GM12864 (cell line): ENCODE measurements at places on chromosomes 5 and 9.

DNA sequence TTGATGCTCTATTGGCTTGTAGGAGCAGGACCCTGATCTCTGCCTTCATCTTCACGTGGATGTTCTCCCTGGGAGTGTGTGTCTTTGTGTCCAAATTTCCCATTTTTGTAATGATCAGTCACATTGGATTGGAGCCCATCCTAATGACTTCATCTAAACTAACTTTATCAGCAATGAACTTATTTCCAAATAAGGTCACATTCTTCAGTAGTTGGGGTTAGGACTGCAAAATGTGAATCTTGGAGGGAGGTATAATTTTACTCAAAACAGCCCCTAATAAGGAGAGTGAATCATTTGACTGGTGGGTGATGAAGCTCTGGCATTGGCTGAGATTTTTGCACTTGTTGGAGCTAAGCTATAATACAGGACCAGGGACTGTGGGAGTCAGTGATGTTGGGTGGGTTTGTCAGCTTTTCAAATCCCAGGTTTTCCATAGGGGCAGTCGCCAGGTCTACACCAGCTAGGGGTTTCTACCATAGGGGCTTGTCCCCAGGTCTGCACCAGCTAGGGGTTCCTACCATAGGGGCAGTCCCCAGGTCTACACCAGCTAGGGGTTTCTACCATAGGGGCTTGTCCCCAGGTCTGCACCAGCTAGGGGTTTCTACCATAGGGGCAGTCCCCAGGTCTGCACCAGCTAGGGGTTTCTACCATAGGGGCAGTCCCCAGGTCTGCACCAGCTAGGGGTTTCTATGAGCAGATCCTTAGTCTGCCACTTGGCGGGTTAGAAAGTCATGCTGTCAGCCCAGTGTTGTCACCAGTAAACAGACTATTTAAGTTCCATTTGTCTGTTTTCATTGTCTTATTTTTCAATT lies 382.6 kb upstream of the DAP start:
- peak; percentile 1 for DNase-seq

- DNase-seq: no peak
Measured at GRCh38 chr9:3795556-3795955, 269.8 kb upstream of the RFX3 start.

- DNase-seq: no peak
Measured at GRCh38 chr9:27043176-27043575, 37.7 kb upstream of the LRRC19 start.

DNA sequence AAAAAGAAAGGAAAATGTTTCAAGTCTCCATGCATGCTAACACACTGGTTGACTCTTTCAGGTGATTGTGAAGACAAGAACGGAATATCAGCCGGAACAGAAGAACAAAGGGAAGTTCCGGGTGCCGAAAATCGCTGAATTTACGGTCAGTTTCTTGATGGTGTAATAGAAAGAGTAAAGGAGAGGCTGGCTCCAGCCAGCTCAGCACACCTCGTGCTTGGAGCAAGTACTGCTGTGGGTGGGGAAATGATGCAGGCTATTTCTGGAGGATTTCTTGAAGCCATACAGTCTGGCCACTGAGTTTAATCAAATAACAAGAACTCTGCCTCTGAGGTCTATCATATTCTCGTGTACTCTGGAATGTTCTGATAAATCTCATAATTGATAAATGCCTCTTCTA lies 18.7 kb downstream of the NSG2 start:
- no peak for DNase-seq

GRCh38 chr9:75027187-75028107 lies 646 bp downstream of the CARNMT1 start:
- DNase-seq: peak; percentile 13

DNA sequence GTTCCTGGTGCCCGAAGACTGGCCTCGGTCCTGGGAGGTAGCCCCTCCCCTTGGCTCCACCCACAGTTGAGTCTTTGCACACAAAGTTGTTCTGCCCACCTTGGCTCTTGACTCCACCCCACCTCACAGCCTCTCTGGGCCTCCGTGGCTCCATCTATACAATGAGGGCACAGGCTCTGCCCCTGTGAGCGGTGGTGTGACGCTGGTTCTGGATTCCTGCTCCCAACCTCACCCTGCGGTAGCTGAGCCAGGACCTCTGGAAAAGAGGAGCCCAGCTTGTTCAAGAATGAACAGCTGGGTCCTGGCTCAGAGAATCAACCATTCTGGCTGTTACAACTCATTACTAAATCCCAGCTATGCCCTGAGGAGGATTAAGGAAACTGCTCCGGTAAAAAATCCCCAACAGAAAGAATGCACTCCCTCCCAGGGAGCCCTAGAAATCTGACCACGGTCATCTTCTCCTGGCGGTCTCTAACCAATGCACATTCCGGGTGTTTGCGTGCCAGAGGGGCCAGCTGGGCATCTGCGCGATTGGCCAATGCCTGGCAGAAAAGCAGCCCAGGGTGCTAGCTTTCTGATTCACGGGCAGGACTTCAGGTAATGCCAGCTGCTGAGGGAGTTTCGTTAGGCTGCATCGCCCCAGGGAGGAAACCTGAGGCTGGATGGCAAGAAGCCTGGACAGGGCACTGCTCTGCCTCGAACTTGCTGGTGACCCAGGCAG lies 9.9 kb upstream of the GRHPR start:
- DNase-seq: no peak

DNA sequence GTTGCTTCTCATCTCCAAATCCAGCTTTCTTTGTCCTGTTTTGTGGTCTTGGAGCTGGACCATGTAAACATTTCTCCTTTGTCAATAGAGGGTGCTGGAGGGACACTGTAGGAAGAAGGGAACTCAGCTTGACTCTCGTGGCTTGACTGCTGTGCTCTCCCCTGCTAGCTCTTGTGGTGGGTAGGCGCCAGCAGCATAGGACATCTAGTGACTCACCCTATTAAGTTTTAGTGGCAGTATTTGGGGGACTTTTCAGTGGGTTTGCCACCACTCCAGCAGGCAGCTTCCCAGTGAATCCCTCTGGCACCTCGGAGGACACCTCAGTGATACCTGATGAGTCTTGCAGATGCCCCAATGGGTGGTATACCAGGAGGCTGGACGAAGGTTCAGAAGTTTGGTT lies 97.8 kb downstream of the TSSK1B start:
- DNase-seq: no peak

GRCh38 chr5:173689171-173689736 lies 72.8 kb upstream of the BOD1 start:
- no peak for DNase-seq

- no peak for DNase-seq
Measured at GRCh38 chr5:143767162-143767561, 44.8 kb upstream of the HMHB1 start.

DNA sequence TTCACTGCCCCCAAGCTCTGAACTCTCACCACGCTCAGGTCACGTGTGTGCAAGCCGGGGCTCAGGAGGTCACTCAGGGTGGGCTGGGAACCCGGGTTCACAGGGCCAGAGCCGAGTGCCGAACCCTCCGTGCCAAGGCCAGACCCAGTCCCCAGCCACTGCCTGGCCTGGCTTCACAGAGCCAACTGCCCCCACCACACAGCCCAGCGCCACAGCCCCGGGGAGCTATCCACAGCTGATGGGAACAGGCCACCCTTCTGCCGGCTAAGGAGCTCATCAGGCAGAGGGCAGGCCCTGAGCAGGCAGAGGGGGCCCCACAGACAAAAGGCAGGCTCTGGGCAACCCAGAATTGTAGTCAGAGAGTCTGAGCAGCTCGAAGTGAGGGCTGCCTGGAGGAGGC lies 117.0 kb downstream of the VAV2 start:
- DNase-seq: no peak

DNA sequence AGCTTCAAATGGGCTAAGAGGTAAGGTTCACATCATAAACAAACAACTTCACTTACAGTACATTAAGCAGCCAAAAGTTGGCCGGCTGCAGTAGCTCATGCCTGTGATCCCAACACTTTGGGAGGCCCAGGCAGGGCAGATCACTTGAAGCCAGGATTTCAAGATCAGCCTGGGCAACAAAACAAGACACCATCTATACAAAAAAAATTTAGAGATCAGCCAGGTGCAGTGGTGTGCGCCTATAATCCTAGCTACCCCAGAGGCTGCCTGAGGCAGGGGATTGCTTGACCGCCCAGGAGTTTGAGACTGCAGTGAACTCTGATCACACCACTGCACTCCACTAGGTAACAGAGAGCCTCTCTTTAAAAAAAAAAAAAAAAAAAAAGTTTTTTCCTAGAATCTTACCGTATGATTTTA lies 16.9 kb downstream of the UBTD2 start:
- DNase-seq: no peak

GRCh38 chr5:131378721-131379541 lies 115.1 kb downstream of the CDC42SE2 start:
- no peak for DNase-seq

DNA sequence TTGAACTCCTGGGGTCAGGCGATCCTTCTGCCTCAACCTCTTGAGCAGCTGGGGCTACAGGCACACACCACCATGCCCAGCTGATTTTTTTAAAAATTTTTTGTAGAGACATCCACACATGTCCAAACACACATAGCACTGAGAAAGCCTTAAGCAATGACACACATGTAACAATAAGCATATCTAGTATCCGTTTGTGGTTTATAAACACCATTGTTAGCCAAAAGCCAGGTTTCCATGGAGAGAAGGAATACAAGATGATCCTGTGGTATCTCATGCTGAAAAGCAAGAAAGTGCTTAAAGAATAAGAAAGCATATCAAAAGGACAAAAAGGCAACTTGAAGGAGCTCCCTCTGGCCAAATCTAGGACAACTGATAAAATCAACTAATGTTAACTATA lies 29.7 kb upstream of the SLC1A3 start:
- DNase-seq: no peak

- DNase-seq: no peak
Measured at GRCh38 chr9:74501570-74501969, 4.4 kb downstream of the RORB start.

GRCh38 chr5:139178935-139179334 lies 19.2 kb downstream of the SIL1 start:
- DNase-seq: no peak

DNA sequence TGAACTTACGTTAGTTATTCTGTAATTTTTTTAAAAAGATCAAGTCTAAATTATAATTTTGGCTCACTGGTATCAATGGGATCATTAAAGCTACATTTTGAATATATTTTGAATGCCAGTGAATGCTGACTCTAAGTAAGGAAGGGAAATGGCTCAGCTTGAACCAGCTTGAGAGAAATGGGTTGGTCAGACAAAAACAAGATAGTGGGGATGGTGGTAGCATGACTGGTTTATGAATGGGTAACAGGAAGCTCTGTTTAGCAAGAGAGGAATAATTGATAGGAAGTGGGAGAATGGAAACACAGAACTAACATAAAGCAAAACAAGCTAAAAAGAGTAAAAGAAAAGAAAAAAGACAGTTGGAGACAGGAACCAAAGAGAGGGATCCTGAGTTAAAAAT lies 220.2 kb downstream of the ADAMTS6 start:
- DNase-seq: no peak

GRCh38 chr5:31052937-31053658 lies 140.4 kb upstream of the CDH6 start:
- no peak for DNase-seq

DNA sequence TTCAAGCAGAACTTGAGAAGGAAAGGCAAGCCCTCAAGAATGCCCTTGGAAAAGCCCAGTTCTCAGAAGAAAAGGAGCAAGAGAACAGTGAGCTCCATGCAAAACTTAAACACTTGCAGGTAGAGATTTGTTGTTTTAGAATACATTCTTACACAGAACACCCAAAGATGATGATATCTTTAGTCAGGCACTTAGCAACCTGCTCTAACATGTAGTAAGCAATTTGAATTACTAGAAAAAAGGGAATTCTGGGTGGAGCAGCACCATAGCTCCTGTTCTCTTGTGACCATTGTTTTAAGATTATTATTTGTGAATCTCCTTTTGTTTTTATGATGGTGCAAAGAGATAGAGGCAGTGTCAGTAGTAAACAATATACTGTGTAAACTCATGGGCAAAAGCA lies 63.1 kb downstream of the RAB14 start:
- no peak for DNase-seq

- no peak for DNase-seq
Measured at GRCh38 chr5:126009566-126009965, 413.6 kb upstream of the GRAMD2B start.

DNA sequence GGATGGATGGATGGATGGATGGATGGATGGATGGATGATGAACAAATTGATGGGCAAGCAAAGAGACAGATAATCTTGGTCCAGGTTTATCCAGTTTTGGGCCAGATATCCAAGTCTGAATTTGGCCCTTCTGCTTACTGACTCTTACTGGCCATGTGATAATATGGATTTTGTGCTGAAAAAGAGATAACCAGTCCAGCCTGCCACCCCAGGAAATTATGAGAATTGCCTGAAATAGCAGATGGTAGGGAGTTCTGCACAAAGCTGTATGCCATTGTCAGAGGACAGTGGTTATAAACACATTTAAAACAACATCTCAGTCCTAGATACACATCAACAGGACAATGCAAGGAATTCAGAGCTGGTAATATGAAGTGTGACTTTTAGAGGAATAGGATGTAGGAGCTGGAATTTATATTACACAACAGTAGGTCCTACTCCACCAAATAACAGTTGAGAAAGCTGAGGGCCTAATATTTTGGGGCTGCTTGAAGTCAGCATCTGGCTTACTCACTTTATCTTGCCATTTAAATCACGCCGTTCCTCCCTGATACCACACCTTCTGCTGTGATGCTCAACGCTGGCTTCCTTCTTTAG lies 9.0 kb upstream of the FAT2 start:
- DNase-seq: no peak

DNA sequence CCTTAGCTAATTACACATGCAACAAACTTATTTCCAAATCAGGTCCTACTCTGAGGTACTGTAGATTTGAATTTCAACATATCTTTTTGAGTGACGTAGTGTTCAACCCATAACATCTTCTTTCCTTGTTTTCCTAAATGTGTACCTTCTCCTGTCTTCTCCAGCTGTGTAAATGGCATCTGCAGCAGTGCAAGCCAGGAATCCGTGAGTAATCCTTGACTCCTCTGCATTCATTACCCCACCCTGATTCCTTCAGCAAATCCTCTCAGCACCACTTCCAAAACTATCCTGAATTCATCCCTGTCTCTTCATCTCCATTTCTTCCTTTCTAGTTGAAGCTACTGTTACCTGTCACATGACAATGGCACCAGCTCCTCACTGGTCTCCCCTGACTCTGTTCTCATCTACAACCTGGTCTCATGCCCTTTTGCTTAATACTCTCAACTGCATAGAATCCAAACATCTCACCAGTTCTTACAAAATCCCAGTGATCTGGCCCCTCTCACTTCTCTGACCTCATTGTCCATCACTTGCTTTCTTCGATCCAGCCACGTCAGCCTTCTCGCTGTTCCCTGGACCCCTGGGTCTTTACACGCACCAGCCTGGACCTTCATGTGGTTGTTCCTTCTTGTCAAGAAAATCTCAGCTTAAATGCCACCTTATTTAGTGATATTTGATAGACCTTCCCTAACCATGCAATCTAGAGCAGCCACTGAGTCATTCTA lies 14.6 kb upstream of the TRAF1 start:
- no peak for DNase-seq

DNA sequence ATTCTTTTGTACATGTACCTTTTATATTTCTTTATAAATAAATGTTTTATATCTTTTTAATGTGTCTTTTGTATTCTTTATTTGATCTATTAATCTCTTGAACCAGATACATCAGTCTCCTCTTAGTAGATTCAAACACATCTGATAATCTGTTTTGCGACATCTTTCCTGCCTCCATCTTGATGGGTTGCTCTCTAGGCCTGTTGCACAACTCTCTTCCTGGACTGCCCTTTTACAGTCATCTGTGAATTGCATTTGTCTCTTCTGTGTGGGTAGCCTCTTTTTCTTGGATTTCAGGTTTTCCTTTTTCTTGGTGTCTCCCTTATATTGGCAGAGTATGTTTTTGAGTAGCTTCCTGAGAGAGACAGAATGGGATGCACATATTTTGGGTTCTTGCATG lies 6.2 kb downstream of the ZFYVE16 start:
- DNase-seq: no peak
